T-helper 1 cell (primary cell): ENCODE measurements at places on chromosomes 16 and 17.

DNA sequence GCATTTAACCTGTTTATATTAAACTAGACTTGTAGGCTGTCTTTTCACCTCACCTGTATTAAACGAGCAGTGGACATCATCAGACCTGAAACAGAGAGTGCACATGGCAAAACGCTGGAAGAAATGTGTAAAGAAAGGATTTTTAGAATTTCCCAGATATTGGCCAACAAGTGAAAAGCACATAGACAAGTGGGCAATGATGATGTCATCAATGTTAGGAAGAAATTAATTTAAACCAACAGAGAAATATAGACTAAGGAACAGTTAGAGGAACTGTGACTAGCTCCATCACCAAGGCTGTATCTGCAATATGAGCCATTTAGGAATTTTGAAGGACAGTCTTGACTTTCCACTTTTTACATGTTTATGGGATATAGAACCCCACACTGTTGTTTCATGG lies 67.1 kb upstream of the SLC12A3 start:
- DNase-seq = no peak

- no peak for DNase-seq
Observed at GRCh38 chr17:32515677-32516383, 29.0 kb downstream of the CDK5R1 start.

- no peak for DNase-seq
Observed at GRCh38 chr17:10698096-10698818, 863 bp downstream of the ADPRM start.

- no peak for DNase-seq
Observed at GRCh38 chr16:66661210-66661560, 35.4 kb downstream of the CMTM4 start.

DNA sequence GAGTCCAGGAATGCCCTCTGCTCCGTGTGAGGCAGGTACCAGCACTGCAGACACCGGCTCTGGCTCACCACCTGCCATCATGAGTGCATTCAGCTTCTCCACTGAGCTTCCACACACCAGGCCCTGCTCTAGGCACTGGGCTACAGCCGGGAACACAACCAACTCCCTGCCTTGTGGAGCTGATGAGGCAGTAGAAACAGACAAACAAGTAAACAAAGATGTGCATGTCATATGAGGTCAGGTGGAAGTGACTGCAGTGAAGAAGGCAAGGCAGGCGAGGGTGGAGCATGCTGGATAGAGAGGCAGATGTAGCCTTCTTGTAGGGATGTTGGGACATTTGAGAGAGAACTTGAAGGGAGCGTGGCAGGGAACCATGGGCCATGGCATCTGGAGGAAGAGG lies 5.0 kb downstream of the NLRC5 start:
- DNase-seq = no peak

DNA sequence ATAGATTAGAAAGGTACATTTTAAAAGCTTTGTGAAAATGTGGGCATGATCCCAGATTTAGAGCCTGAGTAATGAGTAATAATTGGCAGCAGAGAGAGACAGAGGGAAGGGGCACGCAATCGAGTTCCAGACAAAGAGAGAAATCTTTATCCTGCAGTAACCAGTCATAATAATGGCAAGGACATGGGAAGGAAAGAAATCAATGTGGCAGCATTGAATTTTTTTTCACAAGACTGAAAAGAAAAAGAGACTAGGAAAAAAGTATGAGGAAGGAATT lies 790.8 kb upstream of the SOX9 start:
- no peak for DNase-seq

- no peak for DNase-seq
Observed at GRCh38 chr17:78355701-78356100, 4.2 kb downstream of the SOCS3 start.

DNA sequence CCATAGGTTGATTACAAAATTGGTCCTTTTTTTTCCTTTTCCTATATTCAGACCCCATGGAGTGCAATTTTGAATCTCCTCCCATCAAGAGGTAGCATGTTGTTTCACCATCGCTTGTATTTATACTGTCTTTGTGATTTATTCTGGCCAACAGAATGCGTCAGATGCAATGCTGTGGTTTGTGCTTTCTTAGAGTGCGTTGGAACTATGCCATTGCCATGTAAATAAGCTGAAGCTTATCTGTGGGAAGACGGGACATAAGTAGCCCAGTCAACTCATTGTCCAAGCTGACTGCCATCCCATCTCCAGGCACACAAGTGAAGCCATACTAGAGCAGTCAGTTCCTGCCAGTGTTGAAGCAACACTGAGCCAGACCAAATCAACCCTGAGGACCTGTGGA lies 1339.3 kb upstream of the GOT2 start:
- DNase-seq = no peak

DNA sequence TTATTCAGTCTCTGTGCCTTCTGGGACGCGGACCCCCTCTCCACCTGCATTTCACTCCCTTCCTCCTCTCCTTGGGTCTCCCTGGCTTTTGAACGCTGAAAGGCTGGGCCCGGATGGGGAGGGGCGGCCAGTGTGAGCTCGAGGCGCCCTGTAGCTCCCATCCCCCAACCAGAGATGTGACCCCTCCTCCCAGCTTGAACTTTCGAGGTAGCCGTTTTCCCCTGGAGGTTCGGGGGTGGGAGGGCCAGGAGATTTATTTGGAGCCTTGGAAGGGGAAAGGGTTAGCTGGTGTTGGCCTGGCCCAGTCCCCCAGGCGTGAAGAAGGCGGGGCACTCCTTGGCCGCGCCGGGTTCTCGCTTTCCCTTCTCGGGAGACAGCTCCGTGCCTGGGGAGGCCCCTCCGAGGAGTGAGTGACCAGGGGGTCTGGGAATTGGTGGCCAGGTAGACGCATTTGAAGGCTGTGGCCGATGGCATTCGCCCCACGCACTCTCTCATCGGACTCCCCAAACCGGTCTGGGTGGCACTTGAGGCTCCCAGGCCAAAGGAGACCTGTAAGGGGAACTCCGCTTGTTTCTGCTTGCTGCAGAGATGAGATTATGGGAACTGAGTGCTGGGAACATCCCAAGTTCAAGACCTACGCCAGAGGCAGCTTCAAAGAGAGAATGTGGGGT lies 942 bp downstream of the LDAF1 start:
- DNase-seq = no peak

DNA sequence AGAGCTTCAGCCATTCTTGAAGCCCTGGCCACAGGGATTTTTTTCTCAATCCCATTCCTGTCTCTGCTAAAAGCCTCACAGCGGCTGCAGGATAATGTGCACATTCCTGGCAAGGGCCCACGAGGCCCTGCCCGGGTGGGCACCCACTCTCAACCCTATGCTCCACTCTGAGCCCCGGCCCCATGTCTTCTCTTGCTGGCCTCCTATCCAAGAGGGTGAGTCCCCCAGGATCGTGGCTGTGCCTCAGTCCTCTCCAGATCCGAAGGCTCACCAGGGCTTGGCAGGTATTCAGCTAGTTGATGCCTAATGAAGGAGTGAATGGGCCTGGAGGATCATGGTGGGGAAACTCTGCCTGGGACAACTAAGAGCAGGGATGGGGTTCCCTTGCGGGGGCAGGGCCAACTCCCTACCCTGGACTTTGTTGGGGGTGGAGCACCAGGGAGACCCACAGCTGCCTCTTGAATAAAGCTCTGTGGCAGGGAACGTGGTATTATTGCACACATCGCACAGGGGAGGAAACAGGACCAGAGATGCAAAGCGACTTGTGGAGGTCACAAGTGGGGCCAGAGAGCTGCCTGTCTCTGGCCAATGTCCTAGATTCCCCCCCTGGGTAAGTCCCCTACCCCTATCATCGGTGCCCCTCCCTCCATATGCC lies 5.4 kb downstream of the ARHGAP27 start:
- no peak for DNase-seq

DNA sequence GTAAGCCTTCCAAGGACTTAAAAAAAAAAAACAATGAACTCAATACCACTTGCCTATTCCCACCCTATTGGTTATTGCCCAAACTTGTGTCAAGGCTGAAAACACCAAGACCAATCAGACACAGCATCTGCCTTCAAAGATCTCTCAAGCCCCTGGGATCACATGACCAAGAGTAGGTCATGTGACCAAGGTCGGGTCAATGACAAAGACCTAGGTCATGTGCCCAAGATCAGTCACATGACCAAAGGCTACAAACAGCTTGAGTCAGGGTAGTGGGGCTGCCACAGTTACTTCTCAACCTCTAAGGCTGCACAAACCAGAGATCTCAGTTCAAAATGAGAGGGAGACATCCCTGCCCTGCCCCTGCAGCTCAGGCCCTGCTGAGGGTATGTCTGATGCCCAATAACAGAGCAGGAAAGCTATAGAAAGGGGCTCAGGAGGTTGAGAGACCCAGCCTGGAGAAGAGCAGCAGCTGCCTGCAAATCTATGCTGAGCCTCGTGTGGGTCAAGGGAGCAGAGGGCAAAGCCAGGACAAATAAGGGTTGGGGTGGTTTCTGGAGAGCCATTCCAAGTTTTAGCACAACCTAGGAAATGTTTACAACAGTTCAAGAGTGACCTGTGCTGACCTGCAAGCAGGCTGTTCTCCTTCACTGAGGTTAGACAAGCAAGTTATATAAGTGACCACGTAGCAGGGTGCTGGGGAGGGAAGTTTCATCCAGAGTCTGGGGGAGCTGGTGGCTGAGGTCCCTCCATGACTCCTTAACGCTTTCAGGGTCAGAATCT lies 48.8 kb downstream of the PIMREG start:
- no peak for DNase-seq

DNA sequence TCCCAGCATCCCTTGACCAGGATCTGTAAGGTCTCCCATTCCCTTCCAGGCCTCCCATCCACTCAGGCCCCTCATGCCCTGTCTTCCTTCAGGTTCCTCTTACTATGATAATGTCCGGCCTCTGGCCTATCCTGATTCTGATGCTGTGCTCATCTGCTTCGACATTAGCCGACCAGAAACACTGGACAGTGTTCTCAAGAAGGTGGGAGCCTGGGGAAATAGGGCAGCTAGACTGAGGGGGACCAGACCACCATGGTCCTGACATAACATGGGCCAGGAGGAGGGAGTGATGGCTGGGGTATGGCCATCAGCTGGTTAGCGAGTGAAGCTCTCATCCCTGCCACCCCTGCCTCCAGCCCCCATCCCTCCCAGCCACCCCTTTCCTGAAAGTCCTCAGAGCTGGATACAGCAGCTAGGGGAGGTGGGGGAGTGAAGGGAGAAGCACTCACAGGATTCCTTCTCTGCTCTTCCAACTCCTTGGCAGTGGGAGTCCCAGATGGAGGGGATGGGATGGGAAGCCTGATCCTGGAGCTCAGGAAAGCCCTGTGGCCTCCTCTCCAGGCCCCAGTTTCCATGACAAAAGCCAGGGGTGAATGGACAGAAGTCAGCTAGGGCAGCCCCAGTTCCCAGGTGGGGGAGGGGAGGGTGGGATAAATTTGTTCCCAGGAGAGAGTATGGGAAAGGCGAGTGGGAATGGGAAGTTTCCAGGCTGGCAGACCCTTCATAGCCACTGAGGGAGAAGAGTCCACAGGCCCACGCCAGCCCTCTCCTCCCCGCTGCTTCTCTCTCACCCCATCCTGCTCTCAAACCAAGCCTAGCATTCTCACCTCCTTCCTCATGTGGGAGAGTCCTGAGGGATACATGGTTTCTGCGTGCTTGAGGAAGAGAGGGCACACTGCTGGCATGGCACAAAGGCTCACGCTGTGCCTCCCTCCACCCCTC lies 2.3 kb downstream of the RND2 start:
- no peak for DNase-seq

GRCh38 chr17:83173914-83174361 lies 94.5 kb downstream of the METRNL start:
- no peak for DNase-seq

- no peak for DNase-seq
Observed at GRCh38 chr17:28053725-28054124, 11.2 kb downstream of the NLK start.

DNA sequence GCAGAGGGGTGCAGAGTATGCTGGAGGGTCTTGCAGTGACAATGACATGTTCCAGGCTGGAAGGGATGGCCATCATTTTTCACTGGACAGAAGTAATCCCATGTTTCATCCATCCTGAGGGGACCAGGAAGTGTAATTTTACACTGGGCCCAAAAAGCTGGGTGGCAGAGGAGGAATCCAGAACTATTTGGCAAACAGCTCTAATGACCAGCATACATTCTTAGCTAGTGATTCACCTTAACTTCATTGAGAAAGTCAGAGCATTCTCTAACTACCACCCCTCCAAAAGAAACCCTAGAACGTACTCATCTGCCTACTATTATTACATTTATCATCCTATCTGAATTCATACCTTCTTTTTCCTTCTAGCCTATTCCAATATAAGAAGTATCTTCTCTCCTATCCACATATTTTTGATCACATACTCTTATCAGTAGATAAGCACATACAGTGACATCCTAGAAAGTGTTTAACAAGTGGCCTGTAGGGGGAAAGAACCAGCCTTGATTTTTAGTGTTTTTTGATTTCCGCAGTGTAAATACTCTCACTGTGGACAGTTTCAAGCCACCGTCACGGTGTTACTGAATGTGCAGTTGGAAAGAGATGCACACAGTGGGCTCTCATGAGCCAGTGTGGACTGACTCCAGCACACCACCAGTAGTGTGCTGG lies 118.1 kb downstream of the FTO start:
- DNase-seq = no peak

- no peak for DNase-seq
Observed at GRCh38 chr16:68936736-68937631, 93.7 kb downstream of the TANGO6 start.

- no peak for DNase-seq
Observed at GRCh38 chr16:25716186-25716585, 24.4 kb downstream of the HS3ST4 start.

GRCh38 chr16:25855063-25855462 lies 163.3 kb downstream of the HS3ST4 start:
- no peak for DNase-seq

GRCh38 chr16:68754084-68754792 lies 17.1 kb downstream of the CDH1 start:
- no peak for DNase-seq

GRCh38 chr16:48607056-48607825 lies 2.7 kb downstream of the N4BP1 start:
- DNase-seq = no peak

DNA sequence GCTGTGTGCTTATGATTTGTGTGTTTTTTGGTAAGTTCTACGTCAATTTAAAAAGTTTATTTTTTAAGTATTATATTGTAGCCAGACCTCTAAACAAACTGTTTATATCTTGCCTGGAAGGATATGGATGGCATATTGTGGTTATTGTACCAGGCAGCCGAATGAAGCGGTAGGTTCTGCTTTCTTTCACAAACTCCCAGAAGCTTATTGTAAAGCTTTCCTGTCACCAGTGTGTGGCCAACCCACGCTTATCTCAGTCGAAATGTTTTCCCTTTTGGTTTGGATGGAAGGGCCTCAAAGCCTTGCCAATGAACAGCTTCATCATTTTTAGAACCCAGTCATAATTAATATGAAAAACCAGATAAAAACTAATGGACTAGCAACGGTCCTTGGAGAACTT lies 53.1 kb downstream of the CYB5B start:
- DNase-seq = no peak

GRCh38 chr17:76657505-76658241 lies 14.1 kb upstream of the ST6GALNAC1 start:
- DNase-seq = no peak

GRCh38 chr16:55703003-55704001 lies 47.5 kb downstream of the SLC6A2 start:
- no peak for DNase-seq
